ENCODE measurements at places on chromosomes 1 and 21.

GRCh38 chr21:36769051-36769839 is 70.3 kb downstream of the SIM2 start:
- DNase-seq = no peak

GRCh38 chr1:63976006-63976405 is 202.2 kb downstream of the ROR1 start:
- DNase-seq = no peak

GRCh38 chr1:177077734-177078499 is 86.6 kb downstream of the ASTN1 start:
- no peak for DNase-seq

- no peak for DNase-seq
Measured at GRCh38 chr1:18504609-18505008, 23.9 kb downstream of the KLHDC7A start.

DNA sequence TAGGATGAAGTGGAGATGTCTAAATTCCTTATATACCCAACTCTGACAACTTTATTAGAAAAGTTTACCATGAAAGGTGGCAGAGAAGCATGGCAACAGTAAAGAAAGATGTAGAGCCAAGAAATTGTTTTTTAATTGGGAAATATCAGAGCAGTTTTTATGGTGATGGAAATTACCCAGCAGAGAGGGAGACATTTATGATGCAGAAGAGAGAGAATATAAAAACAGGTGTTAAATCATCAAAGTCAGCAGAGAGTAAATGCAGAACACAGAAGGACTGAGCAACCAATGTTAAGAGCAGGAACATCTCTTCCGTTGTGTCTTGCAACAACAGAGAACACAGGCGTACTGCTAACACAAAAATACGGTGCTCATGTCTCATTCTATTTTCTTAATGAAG is 28.2 kb downstream of the WARS2 start:
- DNase-seq = no peak

DNA sequence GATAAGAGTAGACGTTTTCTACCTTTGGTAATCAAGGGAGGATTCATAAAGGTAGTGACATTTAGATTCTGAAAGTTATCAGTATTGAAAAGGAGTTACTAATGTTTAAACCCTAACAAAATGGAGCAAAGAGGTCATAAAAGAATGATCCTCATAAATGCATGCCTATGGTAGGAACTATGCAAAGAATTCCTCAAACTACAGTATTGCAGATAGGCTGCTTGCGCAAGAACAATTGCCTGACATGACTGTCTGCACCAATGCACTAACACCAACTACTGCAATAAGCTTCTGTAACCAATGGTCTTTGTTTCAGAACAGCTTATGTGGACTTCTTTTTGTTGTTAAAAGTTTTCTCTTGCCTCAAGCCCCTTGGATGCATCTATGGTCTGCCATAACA is 597.3 kb upstream of the ADGRL4 start:
- DNase-seq = no peak

GRCh38 chr1:4224684-4225467 is 324.8 kb upstream of the C1orf174 start:
- no peak for DNase-seq

DNA sequence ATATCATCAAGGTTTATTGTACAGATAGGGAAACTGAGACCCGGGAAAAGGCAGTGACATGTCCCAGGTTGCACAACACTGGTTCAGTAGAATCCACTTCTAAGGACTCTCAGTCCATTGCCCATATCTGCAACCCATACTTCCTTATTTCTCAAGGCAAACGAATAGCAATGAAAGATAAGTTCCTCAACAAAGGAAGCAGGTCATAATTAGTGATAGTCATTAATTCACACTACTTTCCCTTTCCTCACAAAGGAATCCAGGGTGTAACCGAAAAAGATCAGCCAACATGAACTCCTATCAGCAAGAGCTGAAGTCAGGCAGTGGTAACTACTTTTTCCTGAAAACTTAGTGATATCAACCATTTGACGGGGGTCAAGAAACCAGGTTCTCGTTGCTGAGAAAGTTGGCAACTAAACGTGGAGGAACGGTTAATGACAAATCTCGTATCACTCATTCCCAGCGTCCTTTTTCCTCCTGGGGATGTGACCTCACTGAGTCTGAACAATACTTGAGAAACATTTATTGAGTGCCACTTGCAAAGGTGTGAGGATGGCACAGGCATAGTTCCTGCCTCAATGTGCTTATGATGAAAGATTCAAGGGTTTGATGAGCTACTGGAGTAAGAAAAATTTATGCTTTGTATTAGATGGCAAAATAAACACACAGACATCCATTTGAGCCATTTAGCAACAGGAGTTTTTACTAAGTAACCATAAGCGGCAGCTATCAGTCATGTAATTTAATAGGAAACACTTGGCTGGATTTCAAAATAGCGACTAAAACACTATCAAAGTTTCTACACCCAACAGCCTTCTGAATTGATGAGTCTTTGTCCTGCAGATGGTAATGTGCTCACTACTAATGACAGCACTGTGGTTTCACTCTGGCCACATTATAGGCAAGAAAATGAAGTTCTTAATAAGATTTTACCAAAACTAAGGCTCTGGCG is 82.3 kb downstream of the PLPP3 start:
- peak; percentile 2 for DNase-seq
